Activated CD4-positive, alpha-beta T cell treated with anti-CD3 and anti-CD28 coated beads, Interleukin-2, amount 50 U/mL, for 48 hours (primary cell): ENCODE measurements at places on chromosomes 4 and X.

- peak; percentile 7 for DNase-seq
Measured at GRCh38 chrX:42615161-42615563, 162.8 kb downstream of the PPP1R2C start.

DNA sequence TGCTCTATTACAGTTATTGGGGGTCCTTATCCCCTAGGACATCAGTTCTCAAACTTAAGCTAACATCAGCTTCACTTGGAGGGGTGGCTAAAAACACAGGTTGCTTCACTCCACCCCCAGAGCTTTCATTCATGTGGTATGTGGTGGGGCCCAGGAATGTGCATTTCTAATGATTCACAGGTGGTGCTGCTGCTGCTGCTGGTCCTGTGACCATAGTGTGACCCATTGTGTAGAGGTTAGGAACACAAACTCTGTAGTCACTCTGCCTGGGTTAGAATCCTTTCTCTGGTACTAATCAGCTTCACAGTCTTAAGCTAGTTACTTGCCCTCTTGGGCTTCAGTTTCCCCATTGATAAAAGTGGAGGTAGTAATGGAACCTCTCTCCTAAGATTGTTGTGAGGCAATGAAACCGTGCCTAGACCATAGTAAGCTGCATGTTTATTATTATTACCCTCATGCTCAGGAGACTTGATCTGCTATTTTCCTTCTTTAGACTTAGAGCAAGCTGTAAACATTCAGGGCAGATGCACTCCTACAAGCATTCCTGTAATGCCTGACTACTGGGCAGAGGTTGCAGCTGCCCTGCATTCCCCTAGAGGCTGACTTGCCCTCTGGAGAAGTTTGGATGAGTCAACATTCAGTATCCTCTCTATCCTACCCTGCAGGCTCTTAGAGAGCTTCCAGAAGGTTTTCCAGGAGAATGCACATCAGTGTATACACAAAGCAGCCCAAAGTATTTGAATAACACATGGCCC lies 94.1 kb upstream of the ACSL4 start:
- no peak for DNase-seq

- no peak for DNase-seq
Measured at GRCh38 chrX:82677286-82677685, 830.8 kb upstream of the POU3F4 start.

GRCh38 chr4:28278676-28279075 lies 1418.0 kb downstream of the STIM2 start:
- no peak for DNase-seq

GRCh38 chr4:56788081-56788480 lies 33.4 kb downstream of the SPINK2 start:
- DNase-seq: no peak

GRCh38 chr4:10077483-10078335 lies 38.9 kb downstream of the WDR1 start:
- no peak for DNase-seq

DNA sequence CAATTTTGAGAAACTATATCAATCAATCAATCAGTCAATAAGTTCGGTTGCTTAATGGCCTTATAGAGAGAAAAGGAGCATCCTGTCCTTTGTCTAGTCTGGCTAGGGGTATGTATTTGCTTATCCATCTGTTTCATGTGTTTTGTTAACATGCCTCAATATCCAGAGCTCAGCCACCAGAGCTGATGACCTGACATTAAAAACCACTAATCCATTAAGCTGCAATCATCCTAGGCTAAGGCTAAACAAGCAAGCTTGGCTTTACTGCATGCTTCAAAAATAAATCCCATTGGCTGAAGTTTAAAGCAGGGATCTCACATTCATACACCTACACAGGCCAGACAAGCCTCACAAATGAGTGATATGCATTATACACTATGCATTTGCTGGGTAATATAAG lies 139.7 kb downstream of the INPP4B start:
- no peak for DNase-seq

- no peak for DNase-seq
Measured at GRCh38 chr4:175910700-175911099, 98.6 kb upstream of the GPM6A start.
